ENCODE measurements at places on chromosomes 12 and 14. TPM values are rescaled to one million over a fixed set of nuclear protein-coding genes. Genes with fewer than 3 reads are reported as not detected.
A peak's percentile ranks its signal among the peaks of the same experiment; 100 is the strongest.

GRCh38 chr12:105420659-105421240, 90.3 kb downstream of the C12orf75 start:
- DNase-seq = peak; percentile 40

- DNase-seq = no peak
These were observed 173.3 kb downstream of the PPM1H start for GRCh38 chr12:62761658-62762057.

Gene ASPG
- total RNA-seq = not detected

Gene EXOC3L4
- total RNA-seq = 0.98 TPM

Gene SLC35E3
- 8.3 TPM for total RNA-seq

Data from Caki2 (cell line).